ENCODE measurements at places on chromosomes 16 and 17. TPM values are rescaled to one million over a fixed set of nuclear protein-coding genes. Genes with fewer than 3 reads are reported as not detected.

DNA sequence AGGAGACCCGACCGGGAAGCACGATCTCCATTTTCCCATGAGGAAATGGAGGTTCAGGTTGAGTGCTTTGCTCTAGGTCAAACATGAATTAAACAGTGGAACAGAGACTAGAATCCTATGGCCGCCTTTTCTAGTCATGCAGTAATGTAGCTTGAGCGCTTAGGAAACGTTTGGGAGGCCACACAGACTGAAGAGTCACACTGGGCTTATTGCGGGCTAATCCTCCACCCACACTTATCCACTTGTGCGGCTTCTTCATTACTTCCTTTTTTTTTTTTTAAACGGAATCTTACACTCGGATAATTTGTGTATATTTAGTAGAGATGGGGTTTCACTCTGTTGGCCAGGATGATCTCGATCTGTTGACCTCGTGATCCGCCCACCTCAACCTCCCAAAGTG is 26.0 kb downstream of the CACNG3 start:
- no peak for DNase-seq

DNA sequence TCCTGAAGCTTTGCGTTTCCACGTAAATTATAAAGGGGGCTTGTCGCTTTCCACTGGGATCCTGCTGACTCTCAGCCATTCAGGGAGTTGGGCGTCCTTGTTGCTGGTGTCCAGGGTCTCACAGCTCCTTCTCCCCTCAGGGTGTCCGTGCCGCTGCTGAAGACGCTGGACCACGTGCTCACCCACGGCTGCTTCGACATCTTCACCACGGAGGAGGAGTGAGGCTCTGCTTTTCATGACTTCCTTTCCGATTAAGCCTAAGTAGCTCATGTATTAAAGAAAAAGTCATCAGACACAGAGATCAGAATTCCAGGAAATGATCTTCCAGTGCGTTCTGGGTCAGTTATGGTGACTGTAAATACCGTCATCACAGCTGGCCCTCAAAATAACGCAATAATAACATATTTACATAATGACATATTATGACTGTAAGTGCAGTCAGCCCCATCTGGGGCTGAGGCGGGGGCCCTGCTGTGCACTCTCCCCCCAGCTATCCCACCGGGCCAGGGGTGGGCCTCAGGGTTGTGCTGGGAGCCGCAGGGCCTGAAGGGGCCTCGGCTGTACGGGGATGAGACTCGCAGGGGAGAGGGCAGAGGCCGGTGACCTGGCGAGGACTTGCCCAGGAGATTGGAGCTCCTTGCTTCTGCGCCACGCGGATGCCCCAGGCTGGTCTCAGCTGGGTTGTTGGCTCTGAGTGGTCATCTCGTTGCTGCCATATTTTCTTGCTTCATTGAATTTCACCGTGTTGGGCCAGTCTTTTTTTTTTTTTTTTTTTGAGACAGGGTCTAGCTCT is 92.9 kb upstream of the ZNF750 start:
- no peak for DNase-seq

DNA sequence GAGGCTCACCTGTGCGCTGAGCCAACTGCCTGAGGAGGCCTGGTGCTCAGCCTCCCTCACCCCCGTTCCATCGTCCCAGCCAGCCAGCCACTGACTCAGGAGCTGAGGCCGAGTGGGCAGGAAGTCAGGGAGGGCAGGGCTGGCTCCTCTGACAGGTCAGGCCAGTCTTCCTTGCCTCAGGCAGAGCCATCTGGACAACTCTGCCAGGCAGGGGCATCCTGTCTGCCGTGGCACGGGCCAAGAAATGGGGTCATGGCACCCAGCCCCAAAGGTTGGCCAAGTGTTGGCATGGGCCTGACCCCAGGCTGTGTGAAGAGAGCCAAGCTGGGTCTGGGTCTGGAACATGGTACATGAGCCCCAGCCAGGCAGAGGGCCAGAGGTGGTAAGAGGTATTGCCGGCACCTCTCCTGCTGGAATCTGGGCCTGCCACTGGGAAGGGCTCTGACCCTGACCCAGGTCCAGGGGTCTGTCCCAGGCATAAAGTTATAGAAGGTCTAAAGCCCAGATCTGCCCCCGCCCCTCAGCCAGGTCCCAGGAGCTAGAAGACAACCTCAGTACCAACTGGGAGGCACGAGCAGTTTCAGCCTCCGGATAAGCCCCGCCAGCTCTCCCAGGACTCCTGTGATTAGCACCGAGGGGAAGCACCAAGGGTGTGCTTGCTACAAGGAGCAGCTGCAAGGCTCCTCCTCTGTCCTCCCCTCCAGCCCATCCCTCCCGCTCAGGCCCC is 2.5 kb upstream of the VASN start:
- no peak for DNase-seq

- no peak for DNase-seq
Measured at GRCh38 chr16:85365120-85365519, 248.0 kb upstream of the GSE1 start.

DNA sequence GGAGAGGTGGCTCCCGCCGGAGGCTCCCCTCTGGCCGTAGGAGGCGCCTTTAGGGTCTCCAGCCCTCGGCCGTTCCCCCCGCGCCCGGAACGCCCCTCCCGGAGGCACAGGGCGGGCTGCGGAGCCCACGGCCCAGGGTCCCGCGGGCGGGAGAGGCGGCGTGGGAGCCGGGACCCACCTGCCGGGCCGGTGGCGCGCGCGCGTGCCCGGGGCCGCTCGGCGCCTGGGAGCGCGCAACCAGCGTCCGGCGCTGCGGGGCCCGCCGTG is at the start of gene MIF4GD:
MIF4GD (minus strand) TSS at position 266 of the 267 bp plus-strand sequence. CDS start 1,036 bp downstream, outside the sequence.
- no peak for DNase-seq

GRCh38 chr17:41494524-41494923 is 4.8 kb upstream of the KRT36 start:
- DNase-seq = no peak

DNA sequence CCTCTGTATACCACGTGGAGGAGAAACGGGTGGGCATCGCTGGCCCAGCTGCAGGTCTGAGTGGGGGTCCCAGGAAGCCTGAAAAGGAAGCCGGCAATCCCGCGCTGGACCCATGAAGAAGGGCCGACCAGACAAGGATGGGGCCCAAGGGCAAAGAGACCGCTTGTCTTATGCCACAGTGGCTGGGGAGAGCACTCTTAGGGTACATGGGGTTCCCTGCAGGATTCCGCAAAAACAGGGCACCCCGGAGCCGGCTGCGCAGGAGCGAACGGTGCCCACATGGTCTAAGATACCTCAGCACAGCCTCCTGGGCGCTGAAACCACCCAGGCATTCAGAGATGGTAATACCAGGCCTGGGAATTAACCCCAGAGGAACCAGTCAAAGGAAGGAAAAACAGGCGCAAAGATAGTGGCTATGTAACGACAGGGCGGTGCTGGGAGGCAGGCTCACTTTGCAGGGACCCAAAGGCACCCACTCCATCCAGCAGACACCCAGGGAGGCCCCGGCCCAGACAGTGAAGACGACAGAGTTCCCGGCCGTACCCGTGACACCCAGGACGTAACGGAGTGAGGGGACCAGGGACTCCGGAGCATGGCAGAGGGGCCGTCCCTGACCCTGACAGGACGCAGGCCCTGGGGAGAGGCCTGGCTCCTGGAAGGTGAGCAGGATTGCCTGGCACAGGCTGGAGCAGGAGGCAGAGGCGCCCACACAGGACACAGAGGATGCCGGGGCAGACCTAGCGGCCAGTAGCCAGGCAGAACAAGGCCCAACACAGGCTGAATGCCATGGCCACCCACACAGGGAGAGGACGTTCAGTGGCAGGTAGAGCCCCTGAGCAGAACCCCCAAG is 10.3 kb downstream of the PIEZO1 start:
- DNase-seq = no peak

- no peak for DNase-seq
Measured at GRCh38 chr16:1338119-1338730, 4.8 kb downstream of the BAIAP3 start.

DNA sequence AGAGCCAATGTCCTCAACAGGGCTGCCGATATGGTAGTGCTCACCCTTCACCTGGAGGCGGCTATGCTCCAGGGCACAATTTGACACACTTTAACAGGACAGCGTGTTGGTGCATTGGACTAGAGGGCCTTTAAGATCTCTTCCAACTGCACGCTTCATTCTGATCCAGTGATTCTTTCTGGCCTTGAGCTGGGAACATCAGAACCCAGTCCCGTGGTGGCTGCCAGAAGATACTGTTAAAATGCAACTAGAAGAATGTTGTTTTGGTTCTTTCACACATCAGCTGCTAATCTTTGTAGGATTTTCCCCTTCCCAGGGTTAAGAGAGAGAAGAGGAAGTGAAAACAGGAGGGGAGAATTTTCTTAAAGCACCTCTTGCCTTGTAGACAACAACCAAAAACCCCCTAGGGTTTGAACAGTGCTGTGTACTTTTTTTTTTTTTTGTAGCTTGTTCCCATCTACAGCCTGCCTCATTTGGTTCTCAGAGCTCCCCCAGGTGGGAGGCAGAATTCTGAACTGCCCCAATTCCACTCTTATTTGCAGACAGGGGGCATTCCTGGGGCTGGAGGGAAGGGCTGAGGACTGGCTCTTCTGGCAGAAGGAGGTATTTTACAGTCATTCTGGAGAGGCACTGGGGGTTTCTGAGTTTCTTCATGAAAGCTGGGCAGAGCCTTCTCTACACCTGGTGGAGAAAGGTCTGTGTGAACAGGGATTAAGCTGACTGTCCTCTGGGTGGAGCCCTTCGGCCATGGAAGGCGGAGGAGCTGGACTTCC is 32.4 kb downstream of the SMARCE1 start:
- no peak for DNase-seq

DNA sequence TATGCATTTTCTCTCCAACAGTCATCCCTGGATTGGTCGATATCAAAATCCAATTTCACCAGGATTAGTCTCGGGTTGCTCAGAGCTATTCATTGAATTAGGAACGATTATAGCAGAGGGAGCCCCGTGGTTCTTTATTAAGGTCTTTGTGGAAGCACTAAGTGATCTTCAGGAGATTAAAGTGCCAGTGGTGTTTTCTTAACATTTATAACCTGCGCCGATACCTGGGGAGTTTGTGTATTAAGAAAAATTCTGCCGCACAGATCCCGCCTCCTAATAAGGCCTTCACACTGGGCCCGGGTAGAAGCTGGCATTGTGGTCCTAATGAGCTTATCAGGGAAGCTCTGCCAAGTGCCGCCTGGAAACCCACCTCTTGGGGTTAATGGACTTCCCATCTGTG is 238.7 kb downstream of the RBFOX1 start:
- DNase-seq = no peak

AGRP gene
- not detected for total RNA-seq

PPP1R1B gene
- total RNA-seq = not detected

DNA sequence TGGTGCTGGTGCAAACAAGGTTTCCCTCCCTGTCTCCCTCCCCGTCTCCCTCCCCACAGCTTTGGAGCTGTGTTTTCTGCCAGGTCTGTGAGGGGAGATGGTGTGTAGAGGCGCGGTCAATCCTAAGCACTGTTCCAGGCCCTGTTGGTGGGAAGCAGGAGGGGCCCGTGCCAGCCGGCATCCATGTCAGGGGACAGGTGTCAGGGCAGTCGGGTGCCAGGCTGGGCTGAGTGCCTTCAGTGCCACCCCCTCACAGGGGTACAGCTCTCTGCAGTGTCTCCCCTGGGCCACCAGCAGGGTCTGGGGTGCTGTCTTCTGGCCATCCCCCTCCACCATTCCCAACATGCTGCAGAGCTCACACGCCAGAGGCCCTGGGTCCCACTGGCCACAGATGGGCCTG is 73.6 kb downstream of the KLHDC4 start:
- DNase-seq = no peak

DNA sequence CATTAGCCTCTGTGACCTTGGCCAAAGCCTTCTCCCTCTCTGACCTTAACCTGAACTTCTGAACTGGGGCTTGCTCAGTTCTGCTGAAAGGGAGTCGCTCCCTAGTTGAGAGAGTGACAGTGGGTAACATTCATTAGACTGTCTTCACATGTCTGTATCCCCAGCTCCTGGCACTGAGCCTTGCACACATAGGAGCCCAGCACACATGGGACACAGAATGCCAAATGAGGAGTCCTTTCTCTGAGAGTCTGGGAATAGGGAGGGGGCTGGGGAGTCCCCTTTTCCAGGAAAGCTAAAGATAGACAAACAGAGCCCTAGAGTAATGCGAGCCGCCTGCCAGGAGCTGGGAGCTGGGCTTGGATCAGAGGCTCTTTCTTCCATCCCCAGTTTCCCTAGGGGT is 2.5 kb downstream of the TAC4 start:
- no peak for DNase-seq

DNA sequence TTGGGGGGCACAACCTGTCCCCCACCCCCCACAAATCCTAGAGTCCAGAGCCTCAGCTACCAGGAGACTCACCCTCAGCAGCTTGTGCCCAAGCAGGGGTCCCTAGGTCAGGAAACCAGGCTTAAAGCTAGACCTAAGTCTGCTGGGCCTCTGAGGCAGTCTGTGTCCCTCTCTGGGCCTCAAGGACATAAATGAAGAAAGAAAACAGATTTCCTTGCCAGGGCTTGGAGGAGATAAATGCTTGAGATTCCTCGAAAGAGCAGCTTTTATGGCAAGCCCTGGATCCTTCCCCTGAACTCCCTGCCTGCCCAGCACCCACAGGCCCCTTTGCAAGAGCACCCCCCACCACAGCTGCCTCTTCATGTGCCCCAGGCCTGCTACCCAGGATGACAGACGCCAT is 3.3 kb downstream of the SRCIN1 start:
- no peak for DNase-seq

SLC16A11 gene
- 0.78 TPM for total RNA-seq

MYH8 gene
- total RNA-seq = not detected

GRCh38 chr16:2023092-2024031 is 3.3 kb upstream of the NHERF2 start:
- no peak for DNase-seq

- no peak for DNase-seq
Measured at GRCh38 chr16:85103114-85104079, 8.9 kb downstream of the CIBAR2 start.

GRCh38 chr16:51062039-51062438 is 89.0 kb downstream of the SALL1 start:
- DNase-seq = no peak

DNA sequence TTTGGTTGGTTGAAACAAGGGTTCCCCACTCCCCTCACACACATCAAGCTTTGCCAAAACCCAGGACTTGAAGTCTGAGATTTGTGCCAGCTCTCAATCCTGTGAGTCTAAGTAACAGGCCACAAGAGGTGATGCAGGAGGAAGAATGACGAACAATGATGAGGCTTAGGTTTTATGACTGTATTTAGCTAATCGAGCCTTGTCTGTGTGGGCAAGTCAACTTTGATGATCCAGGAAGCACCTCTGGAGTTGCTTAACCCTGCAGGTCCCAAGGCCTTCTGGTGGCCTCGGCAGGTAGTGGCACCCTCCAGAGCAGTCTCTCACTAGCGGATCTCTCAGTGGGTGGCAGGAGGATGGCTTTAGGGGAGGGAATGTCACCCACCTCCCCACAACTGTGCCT is 28.7 kb downstream of the CDK5RAP3 start:
- DNase-seq = no peak

ZP2 gene
- not detected for total RNA-seq

TMEM238L gene
- not detected for total RNA-seq

Measured in pulmonary artery endothelial cell (primary cell).